Stimulated activated naive CD4-positive, alpha-beta T cell treated with Interleukin-2 at 50 U/mL for 16 hours (primary cell): ENCODE measurements at places on chromosomes 6 and 20.

DNA sequence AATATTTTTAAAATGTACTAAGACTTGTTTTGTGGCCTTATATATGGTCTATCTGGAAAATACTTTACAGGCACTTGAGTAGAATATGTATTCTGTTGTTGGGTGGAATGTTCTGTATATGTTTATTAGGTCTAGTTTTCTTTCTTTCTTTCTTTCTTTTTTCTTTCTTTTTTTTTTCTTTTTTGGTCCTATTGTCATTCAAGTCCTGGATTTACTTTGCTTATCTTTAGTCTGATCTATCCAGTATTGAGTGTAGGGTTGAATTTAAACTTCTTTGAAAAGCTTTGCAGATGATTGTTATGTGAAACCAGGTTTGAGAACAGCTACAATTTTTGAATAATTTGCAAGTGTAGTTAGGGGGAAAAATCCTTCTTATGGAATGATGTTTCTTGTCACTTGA lies 67.1 kb upstream of the GRIK2 start:
- DNase-seq: no peak

GRCh38 chr20:36272547-36273220 lies 33.5 kb upstream of the DLGAP4 start:
- DNase-seq: no peak

DNA sequence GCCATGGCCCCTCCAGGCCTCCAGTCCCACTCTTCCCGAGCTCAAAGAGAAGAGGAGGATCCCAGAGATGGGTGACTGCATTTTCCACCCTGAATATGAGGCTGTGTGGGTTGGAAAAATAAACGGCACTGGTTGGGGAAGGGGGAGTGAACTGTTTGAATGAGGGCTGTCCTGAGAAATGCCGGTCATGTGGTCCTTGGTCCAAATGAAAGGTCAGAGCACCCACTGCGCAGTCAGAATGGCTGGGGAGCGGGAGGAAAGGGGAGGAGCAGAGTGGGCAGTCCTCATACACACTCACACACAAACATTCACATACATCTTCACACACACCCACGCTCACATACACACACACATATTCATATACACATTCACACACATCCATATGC lies 83.1 kb downstream of the MRPL14 start:
- DNase-seq: no peak

DNA sequence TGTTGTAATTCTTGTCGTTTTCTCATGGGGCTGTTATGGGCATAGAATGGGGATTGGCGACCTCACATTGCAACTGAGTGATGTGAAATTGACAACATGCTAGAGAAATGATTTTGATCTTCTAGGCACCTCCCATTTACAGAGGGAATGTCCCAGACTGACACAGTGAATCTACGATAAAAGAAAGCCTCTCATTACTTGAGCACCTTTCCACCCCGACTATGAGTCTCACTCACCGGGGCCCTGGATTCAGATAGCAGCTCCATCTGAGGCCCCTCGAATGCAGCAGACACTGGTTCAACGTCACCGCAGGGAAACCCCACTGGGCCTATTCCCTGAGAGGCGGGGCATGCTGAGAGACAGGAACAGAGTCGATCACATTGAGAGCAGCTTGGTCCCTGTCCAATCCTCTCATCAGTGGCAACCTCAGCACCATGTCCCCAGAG lies 49.1 kb downstream of the NFATC2 start:
- peak; percentile 46 for DNase-seq

GRCh38 chr6:134415656-134416055 lies 97.7 kb upstream of the SGK1 start:
- DNase-seq: no peak

DNA sequence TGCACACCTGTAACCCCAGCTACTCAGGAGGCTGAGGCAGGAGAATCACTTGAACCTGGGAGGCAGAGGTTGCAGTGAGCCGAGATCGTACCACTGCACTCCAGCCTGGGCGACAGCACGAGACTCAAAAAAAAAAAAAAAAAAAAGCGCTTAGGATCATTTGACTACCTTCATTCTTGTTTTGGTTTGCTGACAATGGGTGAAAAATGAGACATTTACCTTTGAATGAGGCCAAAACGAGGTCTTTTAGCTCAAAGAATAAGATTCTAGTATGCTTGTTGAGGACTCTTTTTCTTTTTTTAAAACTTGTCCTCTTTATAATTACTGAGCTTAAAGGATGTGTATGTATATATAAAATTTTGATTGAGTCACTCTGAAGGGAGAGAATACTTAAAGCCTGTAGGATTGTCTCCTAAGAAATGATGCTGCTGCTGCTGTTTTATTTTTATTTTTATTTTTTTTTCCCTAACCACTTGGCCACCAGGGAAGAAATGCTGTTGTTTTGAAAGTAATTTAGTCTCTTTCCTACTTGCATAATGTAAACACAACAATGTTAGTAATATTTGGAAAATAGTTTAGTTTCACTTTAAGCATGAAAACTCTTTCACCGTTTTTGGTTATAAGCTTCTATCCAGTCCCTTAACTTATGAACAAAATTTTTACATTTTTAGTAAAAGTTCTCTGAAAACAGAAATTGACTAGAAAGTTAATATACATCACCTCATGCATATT lies 7.9 kb downstream of the UBR2 start:
- DNase-seq: no peak

- DNase-seq: no peak
These were observed 102.9 kb downstream of the AIG1 start for GRCh38 chr6:143163621-143164020.

DNA sequence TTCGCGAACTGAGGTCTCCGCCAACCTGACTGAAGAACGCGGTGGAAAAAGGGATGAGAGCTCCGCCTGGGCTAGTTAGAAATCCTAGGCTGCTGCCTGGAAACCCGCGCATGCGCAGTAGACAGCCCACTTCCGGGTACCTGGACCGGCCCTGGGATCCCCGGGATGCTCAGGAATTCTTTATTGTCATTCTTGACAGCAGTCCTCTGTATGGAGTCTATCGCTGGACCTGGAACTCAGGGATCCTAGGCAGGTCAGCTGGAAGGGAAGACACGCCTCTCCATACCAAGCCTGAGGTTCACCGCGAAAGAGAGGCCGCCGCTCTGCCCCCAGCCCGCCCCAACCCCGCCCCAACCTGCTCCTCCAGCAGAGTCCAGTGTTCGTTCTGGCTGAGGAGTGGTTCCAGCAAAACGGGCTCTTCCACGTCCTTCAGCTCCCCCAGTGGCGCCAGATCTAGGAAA lies 1379.2 kb upstream of the DEFB115 start:
- no peak for DNase-seq

GRCh38 chr6:142830807-142831206 lies 114.2 kb downstream of the HIVEP2 start:
- DNase-seq: no peak

DNA sequence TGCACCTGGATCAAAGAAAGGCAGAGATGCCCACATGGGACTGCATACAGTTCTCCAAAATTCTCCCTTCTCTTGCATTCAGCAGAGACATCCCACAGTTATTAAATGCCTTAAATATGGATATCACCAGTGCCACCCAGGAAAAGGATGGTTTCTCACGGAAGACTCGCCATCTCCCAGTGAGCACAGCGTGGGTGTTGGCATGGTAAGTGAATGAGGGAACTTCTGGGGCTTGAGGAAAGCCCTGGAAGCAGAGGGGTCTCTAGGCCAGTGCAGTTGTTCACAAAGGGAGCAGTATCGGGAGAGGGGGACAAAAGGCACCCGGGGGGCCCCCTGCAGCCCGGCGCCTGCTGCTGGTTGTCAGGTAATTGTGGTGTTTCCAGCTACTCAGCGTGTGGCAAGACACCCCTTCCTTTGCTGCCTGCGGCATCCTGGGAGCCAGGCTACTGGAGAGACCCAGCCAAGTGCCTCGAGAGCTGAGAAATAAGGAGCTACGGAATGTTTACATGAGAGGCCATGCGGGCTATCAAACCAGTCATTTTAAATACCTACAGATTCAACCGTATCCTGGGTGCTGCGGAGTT lies 125.4 kb downstream of the PXDC1 start:
- no peak for DNase-seq

GRCh38 chr6:43331891-43332290 lies 23.3 kb upstream of the CRIP3 start:
- DNase-seq: no peak

GRCh38 chr6:76790881-76791280 lies 672.4 kb downstream of the HTR1B start:
- no peak for DNase-seq

- DNase-seq: no peak
These were observed 1.9 kb upstream of the PPP1R3G start for GRCh38 chr6:5083307-5083583.

GRCh38 chr6:128278836-128279235 lies 241.6 kb downstream of the PTPRK start:
- DNase-seq: no peak

DNA sequence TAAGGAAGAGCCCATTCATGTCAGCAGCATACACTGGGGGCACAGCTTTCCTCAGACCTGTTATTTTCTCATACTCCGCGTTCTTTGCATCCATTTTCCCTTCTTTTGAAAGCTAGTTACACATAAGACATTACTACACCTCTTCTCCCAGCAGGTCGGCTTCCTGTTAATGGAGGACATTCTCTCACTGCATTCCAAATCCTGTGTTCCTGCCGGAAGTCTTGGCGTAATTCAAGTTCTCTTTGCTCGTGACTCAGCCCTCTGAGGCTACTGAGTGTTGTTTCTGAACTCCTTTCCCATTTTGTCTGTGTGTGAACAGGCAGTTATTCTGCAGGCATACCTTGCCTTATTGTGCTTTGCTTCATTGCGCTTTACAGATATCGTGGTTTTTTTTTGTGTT lies 97.5 kb upstream of the ZBTB24 start:
- no peak for DNase-seq

GRCh38 chr20:10487142-10488136 lies 52.3 kb downstream of the SLX4IP start:
- DNase-seq: no peak

DNA sequence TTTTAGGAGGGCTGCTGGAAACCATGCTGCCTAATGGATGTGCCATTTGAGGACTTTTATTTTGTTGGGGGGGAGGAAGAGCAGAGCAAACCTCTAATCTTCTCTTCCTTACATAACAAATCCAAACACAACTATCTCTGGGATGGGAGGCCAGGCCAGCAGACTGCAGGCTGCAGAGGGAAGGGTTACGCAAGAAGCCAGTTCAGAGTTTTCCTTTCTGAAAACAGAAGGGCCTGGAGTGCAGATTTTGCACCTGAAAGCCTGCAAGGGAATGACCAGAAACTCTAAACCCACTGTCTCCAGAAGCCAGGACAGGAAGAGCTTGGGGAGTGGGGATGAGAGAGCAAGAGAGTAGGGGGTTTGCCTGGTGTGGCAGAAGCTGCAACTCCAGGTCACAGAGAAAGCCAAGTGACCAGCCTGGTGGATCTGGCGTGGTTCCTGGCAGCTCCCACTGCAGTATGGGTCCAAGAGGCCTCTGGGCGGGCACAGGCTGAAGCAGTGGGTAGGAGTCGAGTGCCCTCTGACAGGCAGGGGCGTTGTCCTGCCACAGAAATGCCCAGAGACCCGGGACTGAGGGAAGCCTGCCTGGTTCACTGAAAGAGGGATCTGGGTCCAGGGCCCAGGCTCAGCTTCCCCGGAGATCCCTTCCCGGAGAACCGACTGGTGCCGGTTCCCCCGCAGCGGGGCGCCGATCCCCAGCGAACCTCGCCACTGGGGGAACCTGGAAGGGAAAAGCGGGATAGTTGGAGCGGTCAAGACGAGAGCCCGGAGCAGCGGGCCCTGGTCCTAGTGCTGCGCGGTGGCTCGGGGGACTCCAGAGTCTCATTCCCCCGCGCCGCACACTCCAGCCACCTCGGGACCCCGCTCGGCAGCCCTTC lies 6.7 kb downstream of the MAFB start:
- no peak for DNase-seq

- peak; percentile 60 for DNase-seq
These were observed 2.7 kb upstream of the TUBB2A start for GRCh38 chr6:3159805-3160781.

GRCh38 chr6:14776307-14776706 lies 469.6 kb upstream of the JARID2 start:
- DNase-seq: no peak

- no peak for DNase-seq
These were observed 89.1 kb upstream of the PCSK2 start for GRCh38 chr20:17137692-17138091.

- no peak for DNase-seq
These were observed 2.6 kb downstream of the SIM1 start for GRCh38 chr6:100461917-100462705.

GRCh38 chr6:169868458-169868857 lies 117.0 kb downstream of the ERMARD start:
- DNase-seq: no peak

DNA sequence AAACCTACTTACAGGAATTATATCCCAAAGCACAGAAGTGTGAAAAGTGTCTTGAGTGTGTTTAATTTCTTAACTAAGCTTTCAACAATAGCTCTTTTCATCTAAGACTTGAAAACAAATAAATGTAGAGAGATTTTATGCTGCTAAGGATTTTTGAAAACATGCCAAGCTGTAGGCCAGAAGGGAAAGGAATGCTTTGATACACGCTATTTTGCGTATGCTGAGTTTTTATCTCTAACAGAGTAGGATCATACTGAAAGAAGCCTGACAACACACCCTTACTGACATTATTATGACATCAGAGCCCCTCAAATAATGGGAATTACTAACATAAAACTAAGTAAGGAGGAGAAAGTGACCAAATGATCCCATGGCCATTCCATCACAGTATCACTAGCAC lies 265.5 kb downstream of the KHDC1L start:
- no peak for DNase-seq

- no peak for DNase-seq
These were observed 355.2 kb downstream of the ADGRB3 start for GRCh38 chr6:68990317-68990716.
